ENCODE measurements at places on chromosomes 5 and 9.

DNA sequence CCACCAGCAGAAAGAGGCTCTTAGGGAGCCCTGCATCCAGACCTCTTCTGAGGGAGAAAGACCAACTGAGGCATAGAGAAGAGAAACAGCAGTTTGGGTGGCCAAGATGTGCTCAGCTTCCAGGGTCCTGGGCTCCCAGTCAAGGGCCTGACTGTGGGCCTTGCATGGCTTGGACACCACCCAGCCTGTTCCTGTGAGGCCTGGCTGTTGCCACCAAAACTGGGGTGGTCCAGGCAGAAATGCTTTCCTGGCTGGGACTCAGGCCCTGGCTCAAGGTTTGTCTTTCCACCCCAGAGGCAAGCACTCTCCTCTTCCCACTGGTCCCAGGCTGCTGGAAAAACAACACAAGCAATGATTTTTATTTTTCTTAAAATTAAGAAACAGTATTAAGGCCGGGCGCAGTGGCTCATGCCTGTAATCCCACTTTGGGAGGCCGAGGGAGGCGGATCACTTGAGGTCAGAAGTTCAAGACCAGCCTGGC, 13.3 kb downstream of the MYOZ3 start:
- peak; percentile 51 for DNase-seq

- peak; percentile 73 for DNase-seq
Observed at GRCh38 chr5:116411101-116411571, 163.5 kb downstream of the SEMA6A start.

- no peak for DNase-seq
Observed at GRCh38 chr5:142308358-142308757, 16.5 kb downstream of the SPRY4 start.

GRCh38 chr9:134855231-134855899, 25.2 kb upstream of the FCN2 start:
- DNase-seq = no peak

DNA sequence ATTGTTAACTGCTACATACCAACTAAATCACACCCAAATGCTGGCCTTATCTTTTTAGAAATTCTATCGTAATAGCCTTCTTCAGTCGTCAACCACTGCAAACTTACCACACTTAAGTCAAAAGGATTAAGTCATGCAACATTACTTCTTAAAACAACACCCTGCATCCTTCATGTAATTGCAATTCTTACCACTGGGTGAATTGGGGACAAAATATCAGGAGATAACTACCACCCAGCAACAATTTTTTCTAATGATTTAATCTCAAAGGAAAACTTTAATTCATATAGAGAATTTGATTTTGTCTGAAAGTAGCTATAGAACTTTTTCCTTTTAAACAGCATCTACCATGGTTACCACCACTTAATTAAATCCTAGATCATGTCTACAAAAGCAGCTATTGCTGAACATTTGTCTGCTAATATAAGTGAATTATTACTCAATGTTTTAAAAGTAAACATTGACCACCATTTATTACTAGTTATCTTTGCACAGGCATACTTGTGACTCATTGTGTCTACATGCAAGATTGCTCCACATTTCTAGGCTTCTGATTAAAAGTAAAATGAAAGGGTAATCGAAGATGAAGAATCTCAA, 10.5 kb downstream of the MLLT3 start:
- no peak for DNase-seq

- peak; percentile 65 for DNase-seq
Observed at GRCh38 chr9:89482901-89483361, 15.0 kb downstream of the SEMA4D start.

- DNase-seq = peak; percentile 53
Observed at GRCh38 chr5:95959888-95960666, 1.6 kb downstream of the ELL2 start.

GRCh38 chr9:34715639-34716215, 5.8 kb upstream of the CCL21 start:
- no peak for DNase-seq

GRCh38 chr9:35112257-35113020, 3.2 kb downstream of the ATOSB start:
- no peak for DNase-seq

DNA sequence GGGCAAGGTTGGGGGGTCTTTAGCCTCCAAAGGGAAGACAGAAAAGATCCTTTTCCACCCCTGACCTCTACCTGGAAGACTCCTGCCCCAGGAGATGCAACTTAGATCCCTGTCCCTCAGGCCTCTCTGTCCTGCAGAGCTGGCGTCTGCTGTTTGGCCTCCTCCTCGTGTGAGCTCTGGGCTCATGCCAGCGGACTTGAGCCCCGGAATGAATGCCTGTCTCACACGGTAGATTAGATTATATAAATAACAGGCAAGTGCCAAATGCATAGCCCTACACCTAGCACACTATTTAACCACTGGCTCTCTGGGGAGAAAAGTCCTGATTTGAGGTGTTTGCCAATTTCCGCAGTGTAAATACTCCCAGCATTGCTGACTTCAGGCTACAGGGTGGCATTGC, 1.4 kb upstream of the WNK2 start:
- no peak for DNase-seq

DNA sequence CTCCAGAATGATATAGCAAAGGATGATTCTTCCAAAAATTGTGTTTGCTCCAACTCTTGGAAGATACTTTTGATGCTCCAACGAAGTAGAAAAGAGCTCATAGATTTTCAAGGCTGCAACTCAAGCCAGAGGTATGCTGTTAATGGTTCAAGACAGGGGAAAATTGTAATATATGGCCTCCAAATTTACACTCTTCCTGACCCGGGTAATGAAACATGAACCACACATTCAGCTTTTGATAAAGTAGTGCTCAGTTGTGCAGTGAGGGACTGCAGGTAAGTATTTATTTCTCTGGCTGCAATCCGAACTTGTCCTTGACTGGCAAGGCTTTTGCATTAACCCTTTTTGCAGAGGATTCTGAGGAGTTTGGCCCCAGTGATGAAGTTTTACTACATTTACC, 446.4 kb downstream of the RASEF start:
- no peak for DNase-seq

GRCh38 chr5:80208381-80208780, 47.5 kb downstream of the SERINC5 start:
- DNase-seq = no peak

DNA sequence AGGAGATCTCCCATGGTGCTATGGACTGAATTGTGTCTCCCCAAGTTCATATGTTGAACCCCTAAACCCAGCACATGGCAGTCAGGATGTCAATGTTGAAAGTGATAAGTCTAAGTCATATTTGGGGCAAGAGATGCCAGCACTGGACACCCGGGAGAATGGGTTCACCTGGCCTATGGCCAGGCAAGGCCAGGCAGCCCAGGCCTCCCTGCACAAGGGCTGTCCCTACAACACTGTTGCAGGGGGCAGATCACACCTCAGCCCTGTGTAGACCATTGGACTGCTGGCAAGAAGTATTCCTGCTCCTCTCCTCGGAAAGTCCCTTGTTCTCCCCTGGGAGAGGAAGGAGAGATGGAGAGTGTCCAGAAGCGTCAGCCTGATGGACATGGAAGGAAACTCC, 240.5 kb downstream of the GADD45G start:
- DNase-seq = no peak

DNA sequence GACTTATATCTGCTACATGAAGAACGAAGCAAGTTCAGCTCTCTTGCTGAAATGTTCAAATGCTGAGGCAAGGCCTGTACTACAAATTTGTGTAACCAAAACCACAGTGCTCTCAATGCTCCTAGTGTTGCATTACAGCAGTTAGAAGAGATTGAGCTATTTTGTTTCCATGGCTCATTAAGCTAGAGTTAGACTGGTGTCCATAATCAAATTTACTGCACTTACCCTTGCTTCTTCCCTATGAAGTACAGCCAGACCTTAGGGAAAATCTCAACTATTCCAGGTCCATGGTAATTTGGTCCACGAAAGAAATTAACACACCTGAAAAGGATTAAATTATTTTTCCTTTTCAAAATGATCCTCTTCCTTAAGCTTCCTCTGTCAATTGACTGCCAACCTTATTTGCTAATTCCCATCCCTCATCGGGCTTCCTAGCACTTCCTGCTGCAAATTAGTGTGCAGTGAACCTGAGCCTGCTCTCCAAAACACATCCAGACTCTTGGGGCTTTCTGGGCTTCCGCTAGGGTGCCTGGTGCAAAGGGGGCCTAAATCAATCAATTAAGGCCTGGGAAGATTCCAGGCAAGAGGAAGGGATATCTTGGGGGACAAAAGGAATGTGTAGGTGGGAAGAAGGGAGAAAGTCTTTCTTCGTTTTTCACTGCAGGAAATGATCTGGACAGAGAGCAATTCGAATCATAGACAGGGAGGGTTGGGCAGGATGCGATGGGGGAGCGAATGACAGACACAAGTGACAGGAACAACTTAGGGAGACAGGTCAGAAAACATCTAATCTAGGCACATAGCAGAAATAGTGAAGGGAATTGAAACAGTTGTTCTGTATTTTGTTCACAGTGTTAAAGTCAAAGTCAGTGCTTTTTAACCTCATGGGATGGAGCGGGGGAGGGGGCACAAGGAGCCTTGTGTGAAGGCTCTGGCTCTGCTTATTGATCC, 542.4 kb downstream of the RAB3C start:
- peak; percentile 54 for DNase-seq

DNA sequence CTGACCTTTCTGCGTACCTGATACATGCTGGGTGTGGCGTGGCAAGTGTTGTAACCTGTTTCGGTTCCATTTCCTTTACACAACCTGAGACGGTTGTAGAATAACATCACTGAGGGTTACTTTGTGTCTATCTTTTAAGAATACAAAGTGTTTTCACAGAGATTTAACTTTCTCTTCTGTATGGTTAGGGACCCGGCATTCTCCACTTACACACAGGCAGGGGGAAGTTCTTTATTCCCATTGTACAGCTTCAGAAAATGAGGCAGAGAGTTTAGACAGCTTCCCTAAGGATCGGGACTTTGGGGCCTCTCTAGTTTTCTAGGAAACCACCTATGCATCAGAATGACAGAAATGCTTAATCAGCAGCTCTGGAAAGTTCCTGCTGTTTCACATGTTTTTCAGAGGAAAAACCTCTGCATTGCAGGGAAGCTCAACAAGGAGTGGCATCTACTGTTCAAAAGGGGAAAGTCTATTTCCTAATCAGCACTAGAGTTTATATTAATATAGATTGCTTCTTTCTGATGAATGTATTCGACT, 41.3 kb downstream of the CAST start:
- no peak for DNase-seq

- DNase-seq = no peak
Observed at GRCh38 chr5:139413153-139413552, 9.3 kb upstream of the SPATA24 start.

GRCh38 chr5:172939071-172939470, 20.2 kb upstream of the RPL26L1 start:
- peak; percentile 69 for DNase-seq

GRCh38 chr5:68739752-68740151, 354.1 kb upstream of the SLC30A5 start:
- no peak for DNase-seq

DNA sequence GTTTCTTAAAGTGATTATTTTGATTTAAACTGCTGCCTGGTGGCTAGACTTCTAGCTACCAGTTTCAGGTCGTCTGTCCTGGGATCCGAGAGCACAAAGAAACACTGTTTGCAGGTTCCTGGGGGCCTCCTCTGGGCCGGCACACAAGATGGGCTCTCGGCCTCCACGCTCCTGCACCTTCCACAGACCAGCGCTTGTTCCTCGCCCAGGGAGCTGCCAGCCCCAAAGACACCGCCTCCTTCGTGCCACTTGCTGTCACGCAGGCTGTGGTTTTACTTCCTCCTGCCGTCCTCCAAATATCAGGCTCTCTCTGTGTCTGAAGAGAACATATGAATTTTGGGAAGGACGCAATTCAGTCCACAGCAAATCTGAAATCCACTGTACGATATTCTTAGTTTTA, 105.8 kb downstream of the ROR2 start:
- DNase-seq = no peak

DNA sequence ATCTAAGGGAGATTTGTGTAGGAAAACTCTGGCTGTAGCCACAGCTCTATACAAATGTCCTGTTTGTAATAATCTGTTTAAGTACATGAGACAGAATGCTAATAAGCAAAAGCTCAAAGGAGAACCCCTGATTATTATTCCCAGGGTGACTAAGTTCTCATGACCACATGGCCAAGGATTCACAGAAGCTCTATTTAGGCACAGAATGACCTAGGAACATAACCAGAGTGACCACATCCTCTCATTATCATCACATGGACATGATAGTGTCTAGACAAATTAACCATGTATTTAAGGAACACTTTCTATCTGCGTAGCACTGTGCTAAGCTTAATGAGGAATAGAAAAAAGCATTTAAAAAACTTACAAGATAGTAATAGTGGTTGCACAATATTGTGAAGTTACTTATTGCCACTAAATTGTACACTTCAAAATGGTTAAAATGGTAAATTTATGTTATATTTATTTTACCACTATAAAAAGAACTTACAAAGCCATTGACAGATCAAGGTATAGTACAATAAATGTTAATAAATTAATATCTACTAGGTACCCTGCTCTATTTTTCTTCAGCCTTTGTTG, 56.3 kb downstream of the STX17 start:
- no peak for DNase-seq

GRCh38 chr5:67900514-67900913, 315.0 kb upstream of the PIK3R1 start:
- peak; percentile 57 for DNase-seq

- DNase-seq = no peak
Observed at GRCh38 chr9:32969270-32969669, 32.2 kb downstream of the APTX start.

- DNase-seq = no peak
Observed at GRCh38 chr9:133056533-133056932, 5.2 kb upstream of the CEL start.

DNA sequence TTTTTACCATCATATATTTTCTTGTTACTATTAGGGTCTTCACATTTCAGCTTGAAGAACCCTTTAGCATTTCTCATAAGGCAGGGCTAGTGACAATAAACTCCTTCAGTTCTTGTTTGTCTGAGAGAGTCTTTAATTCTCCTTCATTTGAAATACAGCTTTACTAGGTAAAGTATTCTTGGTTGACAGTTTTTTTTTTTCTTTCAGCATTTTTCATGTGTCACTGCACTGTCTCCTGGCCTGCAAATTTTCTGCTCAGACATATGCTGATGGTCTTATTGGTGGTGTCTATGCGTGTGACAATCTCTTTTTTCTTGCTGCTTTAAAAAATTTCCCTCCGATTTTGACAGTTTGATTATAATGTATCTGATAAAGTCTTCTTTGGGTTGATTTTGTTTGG, 399.9 kb downstream of the SH3GL2 start:
- DNase-seq = no peak

GRCh38 chr9:134778841-134779411, 101.7 kb upstream of the FCN2 start:
- peak; percentile 57 for DNase-seq

DNA sequence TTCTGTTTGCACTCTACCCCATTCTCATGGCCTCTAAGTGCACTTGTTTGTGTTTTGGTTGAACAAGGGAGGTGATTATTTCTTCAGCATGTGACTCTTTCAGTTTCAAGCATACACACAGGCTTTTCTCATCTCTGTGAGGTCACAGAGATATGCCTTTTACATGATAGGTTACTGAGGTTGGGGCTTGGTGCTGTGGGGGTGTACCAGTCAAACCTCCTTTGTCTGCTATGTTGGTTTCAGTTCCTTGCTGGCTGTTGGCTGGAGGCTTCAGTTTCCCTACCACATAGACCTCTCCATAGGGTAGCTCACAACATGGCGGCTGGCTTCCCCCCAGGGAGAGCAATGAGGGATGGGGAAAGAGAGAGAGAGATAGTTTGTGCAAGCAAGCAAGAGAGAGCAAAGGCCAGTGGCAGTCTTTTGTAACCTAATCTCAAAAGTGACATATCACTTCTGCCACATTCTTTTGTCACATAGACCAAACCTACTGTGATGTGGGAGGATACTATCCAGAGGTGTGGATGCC, 96.7 kb upstream of the SEMA6A start:
- no peak for DNase-seq

- DNase-seq = no peak
Observed at GRCh38 chr5:17428176-17428800, 69.7 kb upstream of the TAF11L2 start.
